ENCODE measurements at places on chromosomes 16 and 17.

GRCh38 chr17:71488851-71489250 is 632.0 kb upstream of the SOX9 start:
- DNase-seq, result no peak

DNA sequence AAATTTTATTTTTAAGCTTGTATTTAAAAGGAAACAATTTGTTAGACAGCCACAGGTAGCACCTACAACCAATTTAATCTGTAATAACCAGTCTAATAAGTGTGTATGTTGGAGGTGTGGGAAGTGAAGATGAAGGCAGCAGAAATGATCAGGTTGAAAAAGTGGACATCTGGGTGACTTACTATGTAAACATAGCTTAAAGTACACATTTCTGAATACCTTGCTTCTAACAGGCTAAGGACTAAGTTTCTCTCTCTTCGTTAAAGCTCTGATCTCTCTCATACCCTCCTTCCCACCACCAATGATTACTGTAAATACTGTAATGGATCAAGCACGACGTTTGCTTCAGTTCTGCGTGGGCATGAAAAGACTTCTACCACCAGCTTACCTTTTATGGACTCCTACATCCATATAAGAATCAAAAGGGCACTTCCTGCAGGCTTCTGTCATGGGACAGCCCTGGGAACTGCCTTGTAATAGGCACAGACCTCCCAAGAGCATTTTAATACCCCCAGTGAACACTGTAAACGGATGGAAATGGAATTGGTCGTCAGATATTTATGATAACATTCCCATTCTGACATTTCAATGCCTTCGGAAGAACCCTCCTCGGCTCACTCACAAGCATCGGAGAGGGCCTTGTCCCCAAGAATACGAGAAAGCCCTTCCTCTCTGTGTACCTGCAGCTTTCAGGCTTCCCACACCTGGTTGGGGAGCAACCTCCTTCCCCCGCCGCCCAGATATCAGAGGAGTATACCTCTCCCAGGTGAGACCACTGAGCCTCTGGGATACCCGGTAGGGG is 700 bp downstream of the CCDC43 start:
- peak; percentile 19 for DNase-seq

GRCh38 chr17:37527249-37527851 is 37.7 kb downstream of the DUSP14 start:
- DNase-seq, result peak; percentile 41

GRCh38 chr17:49316258-49316570 is 45.8 kb downstream of the ZNF652 start:
- no peak for DNase-seq

DNA sequence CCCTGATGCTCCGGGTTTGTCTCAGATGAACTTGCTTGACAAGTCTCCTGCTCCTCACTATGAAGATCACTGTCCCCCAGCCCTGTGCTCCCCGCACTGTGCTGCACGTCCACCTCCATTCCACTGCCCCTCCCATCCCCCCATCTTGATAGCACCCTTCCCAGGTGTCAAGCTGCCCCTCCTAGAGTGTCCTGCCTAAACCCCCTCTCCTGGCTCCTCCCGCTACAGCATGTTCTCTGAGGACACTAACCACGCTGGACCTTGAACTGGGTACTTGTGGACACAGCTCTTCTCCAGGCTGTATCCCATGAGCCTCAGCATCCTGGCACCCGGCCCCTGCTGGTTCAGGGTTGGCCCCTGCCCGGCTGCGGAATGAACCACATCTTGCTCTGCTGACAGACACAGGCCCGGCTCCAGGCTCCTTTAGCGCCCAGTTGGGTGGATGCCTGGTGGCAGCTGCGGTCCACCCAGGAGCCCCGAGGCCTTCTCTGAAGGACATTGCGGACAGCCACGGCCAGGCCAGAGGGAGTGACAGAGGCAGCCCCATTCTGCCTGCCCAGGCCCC is 18.5 kb downstream of the DEXI start:
- DNase-seq, result no peak

DNA sequence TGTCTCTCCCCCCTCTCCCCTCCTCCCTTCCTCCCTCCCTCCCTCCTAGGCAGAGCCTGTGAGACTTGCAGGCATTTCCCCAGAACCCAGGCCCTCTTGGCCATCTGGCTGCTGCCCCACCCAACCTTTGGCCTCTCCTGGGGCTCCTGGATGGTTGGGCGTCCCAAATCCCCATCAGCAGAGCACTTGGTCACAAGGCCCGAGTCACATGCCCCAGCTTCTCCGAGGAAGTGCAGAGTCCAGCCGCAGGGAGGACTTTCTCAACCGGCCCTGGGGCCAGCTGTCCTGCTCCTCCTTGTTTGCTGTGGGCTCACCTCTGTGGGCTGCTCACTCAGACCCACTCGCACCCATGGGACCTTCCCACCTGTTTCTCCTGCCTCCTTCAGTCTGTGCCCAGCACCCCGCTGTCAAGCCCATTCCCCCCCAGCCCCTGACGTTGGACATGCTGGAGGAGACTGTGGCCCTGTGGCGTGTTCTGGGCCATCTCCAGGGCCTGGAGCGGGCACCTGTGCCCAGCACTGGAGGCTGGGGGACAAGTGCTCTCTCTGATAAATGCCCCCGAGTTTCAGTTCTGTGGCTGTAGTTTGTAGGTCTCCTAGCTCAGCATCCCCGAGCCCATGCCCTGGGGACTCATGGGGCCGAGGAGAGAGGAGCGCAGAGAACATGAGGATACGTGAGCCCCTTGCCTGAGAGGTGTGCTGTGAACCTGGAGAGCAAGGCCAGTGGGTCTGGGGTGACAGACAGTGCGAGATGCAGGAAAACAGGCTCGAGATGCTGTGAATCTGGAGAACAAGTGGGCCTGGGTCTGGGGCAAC is 42.3 kb upstream of the ZNF750 start:
- no peak for DNase-seq

DNA sequence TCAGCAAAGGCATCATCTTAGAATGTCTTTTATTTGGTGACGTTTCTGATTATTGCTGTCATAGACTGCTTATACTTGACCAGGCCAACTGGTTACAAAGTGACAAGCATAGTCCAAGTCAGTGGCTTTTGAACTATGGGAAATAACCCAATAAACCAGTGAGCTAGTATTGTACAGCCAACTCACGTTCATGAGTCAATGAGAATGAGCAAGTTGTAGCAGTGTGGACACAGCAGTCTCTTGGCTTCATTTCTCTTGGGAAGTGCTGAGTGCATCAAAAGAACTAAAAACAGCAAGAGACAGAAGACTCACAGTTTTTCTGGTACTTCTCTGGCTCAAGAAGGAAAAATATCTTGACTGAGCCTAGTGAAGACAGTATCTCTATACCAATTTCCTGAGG is 36.9 kb upstream of the CRISPLD2 start:
- DNase-seq, result no peak

DNA sequence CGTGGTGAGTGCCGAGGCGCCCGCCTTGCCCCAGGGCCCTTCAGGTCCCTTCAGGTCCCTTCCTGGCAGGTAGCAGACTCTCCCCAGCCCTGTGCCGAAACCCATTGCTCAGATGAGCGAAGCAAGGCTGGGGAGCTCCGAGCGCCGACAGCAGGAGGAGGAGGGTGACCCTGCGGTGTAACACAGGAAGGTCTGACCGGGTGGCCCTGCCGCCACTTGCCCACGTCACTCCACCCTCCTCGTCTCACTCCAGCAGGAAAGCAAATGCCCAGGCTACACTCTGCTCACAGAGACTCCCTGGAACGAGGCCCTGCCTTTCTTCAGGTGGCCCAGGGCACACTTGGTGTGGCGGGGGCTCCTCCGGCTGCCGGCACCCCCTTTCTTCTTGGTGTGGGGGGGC is 57.2 kb downstream of the ACTG1 start:
- DNase-seq, result no peak

- no peak for DNase-seq
These were observed 3.3 kb upstream of the CMTM1 start for GRCh38 chr16:66562986-66563385.

GRCh38 chr16:11609474-11610120 is 22.9 kb upstream of the LITAF start:
- no peak for DNase-seq

- no peak for DNase-seq
These were observed 81.4 kb upstream of the DYNLRB2 start for GRCh38 chr16:80459331-80459777.

- no peak for DNase-seq
These were observed 16.4 kb downstream of the TNS4 start for GRCh38 chr17:40484973-40485530.

Data from GM20000 (cell line).